ENCODE measurements at places on chromosomes 6 and 20.

GRCh38 chr6:23246896-23247295, 677.5 kb downstream of the HDGFL1 start:
- no peak for DNase-seq

DNA sequence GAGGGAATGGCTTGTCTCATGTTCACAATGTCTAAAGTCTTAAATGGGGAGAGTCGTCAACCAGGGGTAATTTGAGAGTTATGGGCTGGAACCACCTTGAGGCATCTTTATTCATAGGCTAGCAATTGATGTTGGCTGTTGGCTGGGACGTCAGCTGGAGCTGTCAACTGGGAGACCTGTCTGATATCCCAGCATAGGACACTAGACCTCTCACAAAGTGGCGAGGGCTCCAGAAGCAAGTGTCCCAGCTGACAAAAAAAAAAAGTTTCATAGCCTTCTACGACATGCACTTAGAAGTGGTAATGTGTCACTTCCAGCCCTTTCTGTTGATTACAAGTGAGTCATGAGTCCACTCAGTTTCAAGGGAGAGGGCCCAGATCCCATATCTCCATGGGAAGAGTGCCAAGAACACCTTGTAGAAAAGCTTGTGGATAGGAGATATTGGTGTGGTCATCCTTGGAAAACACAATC, 278.0 kb downstream of the ESR1 start:
- no peak for DNase-seq

- no peak for DNase-seq
Observed at GRCh38 chr6:88179692-88180091, 13.5 kb upstream of the CNR1 start.

DNA sequence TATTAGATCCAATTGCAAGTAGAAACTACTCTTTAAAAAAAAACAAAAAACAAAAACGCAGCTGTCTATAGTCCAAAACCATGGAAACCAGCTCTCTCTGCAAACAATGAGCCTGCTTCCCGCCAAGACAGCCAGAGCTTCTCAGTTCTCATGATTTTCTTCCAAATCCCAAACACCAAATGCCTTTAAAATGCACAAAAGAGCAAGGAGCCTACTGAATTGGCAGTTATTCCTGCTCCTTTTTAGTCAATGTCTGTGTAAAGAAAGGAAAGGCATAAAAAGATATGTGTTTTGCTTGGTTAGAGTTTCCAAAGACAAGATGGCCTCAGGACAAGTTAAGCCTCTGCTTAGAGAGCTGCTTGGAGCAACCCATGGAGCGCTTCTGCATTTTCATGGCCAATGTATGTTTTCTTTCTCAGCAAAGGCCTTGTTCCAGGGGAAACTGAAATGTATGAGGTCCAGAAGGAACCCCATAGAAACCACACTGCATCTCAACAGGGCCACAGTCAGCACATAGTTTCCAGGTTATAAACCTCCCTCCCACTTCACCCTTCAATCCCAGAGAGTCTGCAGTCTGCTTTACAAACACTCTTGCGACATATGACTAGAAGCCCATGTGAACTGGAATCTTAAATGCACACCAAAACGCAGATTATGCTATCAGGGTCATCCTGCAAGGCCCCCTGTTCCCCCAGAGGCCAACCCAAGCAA, 209.3 kb upstream of the TAB2 start:
- DNase-seq: no peak

DNA sequence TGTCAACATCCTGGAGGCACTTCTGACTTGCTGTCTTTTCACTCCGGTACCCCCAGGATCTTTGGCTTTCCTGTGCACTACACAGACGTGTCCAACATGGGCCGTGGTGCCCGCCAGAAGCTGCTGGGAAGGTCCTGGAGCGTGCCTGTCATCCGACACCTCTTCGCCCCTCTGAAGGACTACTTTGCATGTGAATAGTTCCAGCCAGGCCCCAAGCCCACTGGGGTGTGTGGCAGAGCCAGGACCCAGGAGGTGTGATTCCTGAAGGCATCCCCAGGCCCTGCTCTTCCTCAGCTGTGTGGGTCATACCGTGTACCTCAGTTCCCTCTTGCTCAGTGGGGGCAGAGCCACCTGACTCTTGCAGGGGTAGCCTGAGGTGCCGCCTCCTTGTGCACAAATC, 12.0 kb upstream of the MAPRE1 start:
- DNase-seq: no peak

DNA sequence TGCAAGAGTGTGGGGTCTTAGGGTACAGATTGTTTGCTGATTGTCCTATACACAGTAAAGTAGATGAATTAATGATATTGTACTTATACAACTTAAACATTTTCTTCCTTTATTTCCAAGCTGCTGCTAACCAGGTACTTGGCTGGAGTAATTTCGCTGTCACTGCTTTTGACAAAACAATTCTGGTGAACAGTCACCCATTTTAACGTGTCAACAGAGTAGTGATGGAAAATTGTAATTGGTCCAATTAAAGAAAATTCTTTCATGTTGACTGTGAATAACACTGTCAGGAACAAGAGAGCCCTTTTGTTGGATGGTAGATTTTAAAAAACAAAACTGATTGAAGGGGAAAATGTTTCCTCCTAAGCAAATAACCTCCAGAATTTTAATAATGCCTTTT, 26.4 kb upstream of the MROH8 start:
- no peak for DNase-seq

- no peak for DNase-seq
Observed at GRCh38 chr20:51633430-51633829, 90.9 kb upstream of the NFATC2 start.

DNA sequence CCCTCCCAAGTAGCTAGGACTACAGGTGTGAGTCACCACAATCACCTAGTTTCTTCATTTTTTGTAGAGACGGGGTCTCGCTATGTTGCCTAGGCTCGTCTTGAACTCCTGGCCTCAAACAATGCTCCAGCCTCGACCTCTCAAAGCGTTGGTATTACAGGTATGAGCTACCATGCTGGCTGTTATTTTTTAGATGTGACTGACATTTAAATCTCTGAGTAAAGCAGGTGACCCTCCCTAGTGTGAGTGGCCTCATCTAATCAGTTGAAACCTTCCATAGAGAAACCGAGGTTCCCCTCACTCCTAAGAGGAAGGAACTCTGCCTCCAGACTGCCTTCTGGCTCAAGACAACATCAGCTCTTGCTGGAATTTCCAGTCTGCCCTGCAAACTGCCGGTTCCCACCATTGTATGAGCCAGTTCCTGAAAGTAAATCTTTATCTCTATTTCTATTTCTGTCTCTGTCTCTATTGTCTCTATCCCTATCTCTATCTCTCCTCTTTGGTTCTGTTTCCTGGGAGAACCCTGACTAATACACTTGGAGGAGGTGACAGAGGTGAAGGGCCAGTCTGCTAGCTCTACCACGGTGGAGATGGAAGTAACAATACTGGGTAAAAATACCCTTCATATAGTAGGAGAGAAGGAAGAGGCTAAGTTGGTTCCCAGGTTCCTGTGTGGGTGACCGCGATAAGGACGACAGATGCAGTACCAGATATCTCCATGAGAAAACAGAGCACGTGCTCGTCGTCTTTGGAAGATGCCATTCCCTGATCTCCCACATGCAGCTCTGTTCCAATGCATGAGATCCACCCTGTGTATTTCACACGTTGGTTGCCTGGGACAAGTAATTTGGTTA, 81.0 kb downstream of the MYB start:
- DNase-seq: no peak

- no peak for DNase-seq
Observed at GRCh38 chr20:60306105-60306504, 347.9 kb downstream of the CDH26 start.

- no peak for DNase-seq
Observed at GRCh38 chr20:20304942-20305341, 63.0 kb upstream of the INSM1 start.

- DNase-seq: no peak
Observed at GRCh38 chr20:32611286-32611685, 26.2 kb upstream of the NOL4L start.

DNA sequence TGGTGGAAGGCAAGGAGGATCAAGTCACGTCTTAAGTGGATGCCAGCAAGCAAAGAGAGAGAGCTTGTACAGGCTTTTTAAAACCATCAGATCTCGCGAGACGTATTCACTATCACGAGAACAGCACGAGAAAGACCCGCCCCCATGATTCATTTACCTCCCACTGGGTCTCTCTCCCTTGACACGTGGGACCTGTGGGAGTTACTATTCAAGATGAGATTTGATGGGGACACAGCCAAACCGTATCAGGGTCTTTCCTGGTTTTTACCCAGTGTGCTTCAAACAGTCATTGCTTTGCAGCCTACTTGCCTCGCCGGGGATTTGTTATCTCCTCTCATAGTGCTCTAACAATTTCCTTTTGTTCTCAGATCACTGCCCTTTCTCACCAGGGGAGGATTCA, 108.2 kb downstream of the UST start:
- no peak for DNase-seq

- no peak for DNase-seq
Observed at GRCh38 chr6:145964948-145965366, 799 bp upstream of the SHPRH start.

Data from thyroid gland (tissue), 4 donors.